Progenitor cell of endocrine pancreas (in vitro differentiated cells): ENCODE measurements at places on chromosomes 6 and 20. TPM values are rescaled to one million over a fixed set of nuclear protein-coding genes. Genes with fewer than 3 reads are reported as not detected.

FOXS1 gene
- not detected in 2 replicates for total RNA-seq

GPSM3 gene
- total RNA-seq, result 6.1 and 6.5 TPM in 2 replicates

CBLN4 gene
- total RNA-seq, result not detected in 2 replicates

RPS18 gene
- 1,974 and 2,131 TPM in 2 replicates for total RNA-seq

PCSK2 gene
- 11.5 and 12.6 TPM in 2 replicates for total RNA-seq

MAN1A1 gene
- total RNA-seq, result 27.6 and 29.3 TPM in 2 replicates

IL20RA gene
- total RNA-seq, result 0.84 and 0.93 TPM in 2 replicates

GMNN gene
- total RNA-seq, result 65.4 and 69.2 TPM in 2 replicates

MYBL2 gene
- 43.3 and 44.4 TPM in 2 replicates for total RNA-seq

PAK5 gene
- 9.7 and 12.2 TPM in 2 replicates for total RNA-seq

GMPR gene
- total RNA-seq, result 0.50 and 1.3 TPM in 2 replicates

DEFB124 gene
- not detected in 2 replicates for total RNA-seq

CCM2L gene
- 1.3 and 1.5 TPM in 2 replicates for total RNA-seq

PRR18 gene
- 0.60 and 0.93 TPM in 2 replicates for total RNA-seq

NFYA gene
- 61.8 and 62.7 TPM in 2 replicates for total RNA-seq

TRMT6 gene
- total RNA-seq, result 15.8 and 16.1 TPM in 2 replicates

ALDH5A1 gene
- total RNA-seq, result 14.5 and 14.6 TPM in 2 replicates

PMEPA1 gene
- 9.1 and 9.2 TPM in 2 replicates for total RNA-seq

MOXD1 gene
- 8.4 and 8.9 TPM in 2 replicates for total RNA-seq

APCDD1L gene
- not detected in 2 replicates for total RNA-seq

TRIM15 gene
- total RNA-seq, result not detected in 2 replicates

EDN1 gene
- total RNA-seq, result 2.0 and 2.6 TPM in 2 replicates

ZKSCAN4 gene
- 9.0 and 9.2 TPM in 2 replicates for total RNA-seq

ARID1B gene
- 152 and 153 TPM in 2 replicates for total RNA-seq

GCNT2 gene
- total RNA-seq, result 8.2 and 12.3 TPM in 2 replicates

CALHM4 gene
- total RNA-seq, result not detected in 2 replicates

ASXL1 gene
- 189 and 201 TPM in 2 replicates for total RNA-seq

BANF2 gene
- total RNA-seq, result not detected in 2 replicates

HRH3 gene
- 0.10 TPM in 1 of 2 replicates, not detected in the other for total RNA-seq

ZNF165 gene
- total RNA-seq, result 9.7 TPM in 2 replicates

CD2AP gene
- 47.7 and 50.6 TPM in 2 replicates for total RNA-seq

PNPLA1 gene
- total RNA-seq, result not detected in 2 replicates

SLPI gene
- not detected in 2 replicates for total RNA-seq

MUCL3 gene
- 0.05 TPM in 1 of 2 replicates, not detected in the other for total RNA-seq

KIF6 gene
- 2.5 and 2.9 TPM in 2 replicates for total RNA-seq

PRPH2 gene
- total RNA-seq, result 0.13 TPM in 1 of 2 replicates, not detected in the other

TMEM242 gene
- 11.5 and 12.4 TPM in 2 replicates for total RNA-seq

CD24 gene
- 1,528 and 1,533 TPM in 2 replicates for total RNA-seq

ASIP gene
- not detected in 2 replicates for total RNA-seq

C4A gene
- 13.1 and 14.1 TPM in 2 replicates for total RNA-seq

RIMS4 gene
- total RNA-seq, result 6.3 and 8.2 TPM in 2 replicates

TP53TG5 gene
- not detected in 2 replicates for total RNA-seq

CD109 gene
- total RNA-seq, result 0.24 and 0.27 TPM in 2 replicates

RRAGD gene
- total RNA-seq, result 8.0 and 11.4 TPM in 2 replicates

UST gene
- 2.9 and 4.7 TPM in 2 replicates for total RNA-seq

HNF4A gene
- 71.1 and 72.9 TPM in 2 replicates for total RNA-seq

ME1 gene
- 7.9 and 9.5 TPM in 2 replicates for total RNA-seq

ISM1 gene
- 0.36 and 0.73 TPM in 2 replicates for total RNA-seq

ERVFRD-1 gene
- not detected in 2 replicates for total RNA-seq

HDDC2 gene
- 49.4 and 55.8 TPM in 2 replicates for total RNA-seq

MOG gene
- total RNA-seq, result not detected in 2 replicates

OR12D2 gene
- not detected in 2 replicates for total RNA-seq

RSPH4A gene
- total RNA-seq, result 5.4 and 6.3 TPM in 2 replicates

BMP5 gene
- total RNA-seq, result 0.91 and 1.7 TPM in 2 replicates

CCN2 gene
- 31.8 and 33.5 TPM in 2 replicates for total RNA-seq

RAET1E gene
- not detected in 2 replicates for total RNA-seq

CLVS2 gene
- 0.34 and 0.69 TPM in 2 replicates for total RNA-seq

CABLES2 gene
- 20.4 and 21.7 TPM in 2 replicates for total RNA-seq
